ENCODE measurements at places on chromosomes 7 and 10.

GRCh38 chr7:9022456-9022855 lies 589.0 kb downstream of the NXPH1 start:
- no peak for DNase-seq

DNA sequence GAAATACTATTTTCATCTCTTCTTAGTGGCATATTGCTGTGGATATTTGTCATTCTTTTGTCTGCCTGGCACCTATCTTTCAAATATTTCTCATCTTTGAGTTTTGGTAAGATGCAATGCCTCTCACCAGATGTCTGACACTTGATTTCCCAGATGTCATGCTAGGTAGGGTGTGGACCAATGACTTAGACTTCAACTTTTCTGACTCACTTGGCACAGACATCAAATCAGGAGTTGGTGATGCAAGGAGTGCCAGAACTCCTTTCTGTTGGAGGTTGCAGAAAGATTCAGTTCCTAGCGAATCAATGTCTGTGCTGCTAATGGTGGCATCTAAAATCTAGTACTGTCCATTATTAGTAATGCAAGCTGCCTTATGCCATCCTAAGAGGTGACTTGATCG lies 216.9 kb upstream of the FERD3L start:
- peak; percentile 22 for DNase-seq

DNA sequence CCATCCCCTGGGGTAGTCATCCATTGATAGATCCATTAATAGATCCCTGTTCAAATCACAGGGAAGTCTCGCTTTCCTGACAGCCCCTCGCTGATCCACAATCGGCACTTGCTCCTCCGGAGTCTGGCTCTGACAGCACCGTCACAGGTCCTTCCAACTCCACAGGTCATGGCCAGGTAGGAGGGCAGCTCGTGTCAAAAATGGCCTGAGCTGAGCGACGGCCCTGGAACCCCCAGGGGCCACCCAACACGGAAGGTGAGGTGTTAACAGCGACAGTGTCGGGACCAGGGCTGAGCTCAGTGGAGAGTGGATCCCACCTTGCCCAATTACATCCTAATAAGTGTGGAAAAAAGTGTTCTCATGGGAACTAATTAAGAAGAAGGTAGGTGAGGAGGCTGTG lies 219.8 kb downstream of the TCERG1L start:
- DNase-seq, result no peak

DNA sequence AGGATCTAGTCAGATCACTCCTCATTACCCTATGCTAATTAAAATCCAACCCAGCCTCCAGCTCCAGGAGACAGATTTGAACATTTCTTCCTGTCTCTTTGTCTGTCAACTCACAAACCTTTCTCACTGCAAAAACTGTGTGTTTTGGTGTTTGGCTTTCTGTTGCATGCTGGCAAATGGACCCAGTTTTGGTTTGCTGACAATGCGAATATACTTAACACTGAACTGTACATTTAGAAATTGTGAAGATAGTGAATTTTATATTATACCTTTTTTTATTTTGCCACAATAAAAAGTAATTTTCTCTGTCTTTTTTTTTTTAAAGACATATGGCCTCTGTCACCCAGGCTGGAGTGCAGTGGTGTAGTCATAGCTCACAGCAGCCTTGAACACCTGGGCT lies 18.3 kb upstream of the TNPO3 start:
- no peak for DNase-seq

GRCh38 chr7:156617215-156617614 lies 23.4 kb upstream of the RNF32 start:
- no peak for DNase-seq

All from brain microvascular endothelial cell (primary cell).